HT-29 (cell line): ENCODE measurements at places on chromosomes 5 and 9.

DNA sequence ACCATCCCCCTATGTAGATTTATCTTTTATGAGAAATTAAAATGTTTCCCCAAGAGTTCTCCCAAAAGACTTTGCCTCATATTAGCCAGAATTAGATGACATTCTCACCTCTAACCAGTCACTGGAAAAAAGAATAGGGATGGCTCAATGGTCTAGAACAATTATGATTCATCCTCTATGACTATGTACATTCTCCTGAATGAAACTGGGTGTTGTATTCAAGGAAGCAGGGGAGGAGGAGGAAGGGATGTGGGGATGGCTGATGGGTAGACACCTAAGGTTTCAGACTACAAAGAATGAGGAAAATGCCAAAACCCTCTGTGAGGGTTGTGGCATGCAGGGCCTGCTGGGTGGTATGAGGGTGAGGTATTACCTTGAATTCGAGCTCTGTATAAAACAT, 49.5 kb upstream of the BRINP1 start:
- DNase-seq: no peak

DNA sequence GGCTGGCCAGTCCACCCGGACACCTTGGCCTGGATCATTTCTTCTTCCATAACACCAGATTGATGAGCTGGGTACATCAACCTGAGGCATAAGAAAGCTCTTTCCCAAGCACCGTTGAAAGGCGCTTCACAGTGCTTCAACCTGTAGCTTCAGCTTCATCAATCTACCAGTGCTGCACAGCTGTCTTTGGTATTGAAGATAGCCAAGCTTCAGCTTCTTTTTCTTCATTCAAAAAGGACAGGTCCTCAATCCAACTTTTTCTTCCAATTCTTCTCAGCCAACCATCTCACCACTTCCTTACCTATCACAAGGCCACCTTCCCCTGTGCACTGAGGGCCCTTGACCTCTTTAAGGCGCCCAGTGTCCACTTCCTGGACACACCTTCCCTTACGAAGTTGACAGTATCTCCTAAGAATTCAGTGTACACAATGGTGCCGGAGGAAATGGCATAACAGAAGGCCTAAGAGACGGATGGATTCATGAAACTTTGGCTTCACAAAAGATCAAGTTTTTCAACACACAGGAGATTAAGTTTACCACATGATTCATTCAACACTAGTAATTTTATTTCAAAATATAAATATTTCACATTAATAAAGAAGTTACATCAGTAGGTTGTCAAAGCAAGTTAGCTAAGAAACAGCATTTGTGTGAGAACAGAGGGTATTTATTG, 1.4 kb upstream of the CTNNAL1 start:
- no peak for DNase-seq

DNA sequence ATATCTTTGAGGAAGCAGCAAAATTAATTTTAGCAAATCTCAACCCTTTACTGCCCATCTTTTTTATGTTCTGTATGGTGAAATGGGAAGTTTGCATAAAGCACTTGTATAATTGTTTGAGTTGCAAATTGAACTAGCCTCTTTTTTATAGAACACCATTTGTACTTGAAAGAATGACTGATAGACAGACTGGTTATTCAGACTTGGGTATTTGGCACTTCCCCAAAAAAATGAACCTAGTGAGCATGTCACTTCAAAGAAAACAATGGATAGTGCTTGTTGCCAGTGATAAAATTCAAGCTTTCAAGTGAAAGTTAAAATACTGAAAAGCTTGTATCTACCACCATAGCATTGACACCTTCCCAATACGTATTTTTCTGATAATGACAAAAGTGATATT, 115.8 kb downstream of the ERCC6L2 start:
- DNase-seq: no peak

DNA sequence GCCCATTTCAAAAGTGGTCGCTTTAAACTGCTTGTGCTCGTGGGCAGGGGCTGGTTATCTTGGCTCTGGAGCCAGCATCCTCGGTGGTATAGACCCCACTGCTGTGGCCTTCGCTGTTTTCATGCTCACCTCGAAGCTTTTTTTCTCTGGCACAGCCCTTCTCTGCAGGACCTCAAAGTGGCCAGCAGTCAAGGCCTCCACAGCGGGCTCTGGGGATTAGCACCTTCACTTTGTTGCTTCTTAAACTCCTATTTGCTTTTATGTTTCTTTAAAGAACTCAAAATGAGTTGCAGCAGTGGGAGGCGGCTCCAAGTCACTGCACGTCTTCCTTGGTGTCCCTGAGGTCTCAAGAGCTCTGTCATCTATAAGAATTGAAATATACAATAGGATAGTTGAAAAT, 165.1 kb downstream of the CACNA1B start:
- no peak for DNase-seq
